ENCODE measurements at places on chromosomes 7 and 10.

DNA sequence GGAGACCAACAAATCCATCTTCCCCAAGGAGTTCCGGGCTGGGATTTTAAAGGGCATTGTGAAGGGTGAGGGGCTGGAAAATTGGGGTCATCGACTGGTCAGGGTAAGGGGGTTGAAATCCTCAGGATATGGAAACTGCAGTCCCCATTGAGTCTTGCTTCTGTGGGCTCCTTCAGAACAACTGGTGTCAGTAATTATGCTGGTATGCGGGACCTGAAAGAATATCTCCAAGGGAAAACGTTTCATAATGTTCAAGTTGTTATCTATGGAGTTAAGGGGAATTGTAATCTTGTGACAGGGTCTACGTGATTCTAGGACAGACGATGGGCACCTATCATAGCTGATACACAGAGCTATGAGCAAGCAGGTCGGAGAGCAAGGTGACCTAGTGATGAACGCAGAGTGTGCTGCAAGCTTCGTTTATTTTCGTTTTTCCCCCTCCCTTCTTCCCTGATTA, 494 bp upstream of the RHBDD2 start:
- DNase-seq = peak; percentile 66

GRCh38 chr7:41567731-41568114, 135.2 kb downstream of the INHBA start:
- no peak for DNase-seq

DNA sequence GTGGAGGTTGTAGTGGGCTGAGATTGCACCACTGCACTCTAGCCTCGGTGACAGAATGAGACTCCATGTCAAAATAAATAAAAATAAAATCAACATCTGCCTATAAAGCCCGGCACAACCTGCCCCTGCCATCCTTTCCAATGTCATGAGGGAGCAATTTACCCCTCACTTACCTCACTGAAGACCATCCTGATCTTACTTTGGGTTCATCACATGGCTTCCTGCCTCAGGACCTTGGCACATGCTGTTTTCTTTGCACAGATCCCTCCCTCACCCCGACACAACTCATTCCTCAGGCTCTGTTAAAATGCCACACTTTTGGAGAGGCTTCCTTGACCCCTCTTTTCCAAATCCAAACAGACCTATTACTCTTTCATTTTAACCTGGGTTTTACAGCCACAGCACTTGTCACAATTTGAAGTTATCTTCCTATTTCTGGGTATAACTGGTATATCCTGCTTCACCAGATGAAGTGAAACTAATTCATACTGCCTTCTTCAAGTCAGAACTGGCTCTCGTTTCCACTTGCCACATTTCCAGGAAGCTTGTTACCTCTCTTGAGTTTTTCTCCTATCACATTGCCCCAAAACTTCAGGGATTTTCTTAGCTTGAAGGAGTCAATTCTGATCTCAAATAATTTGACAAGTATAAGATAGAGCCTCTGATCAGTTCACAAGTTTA, 69.3 kb upstream of the PARD3 start:
- DNase-seq = no peak

DNA sequence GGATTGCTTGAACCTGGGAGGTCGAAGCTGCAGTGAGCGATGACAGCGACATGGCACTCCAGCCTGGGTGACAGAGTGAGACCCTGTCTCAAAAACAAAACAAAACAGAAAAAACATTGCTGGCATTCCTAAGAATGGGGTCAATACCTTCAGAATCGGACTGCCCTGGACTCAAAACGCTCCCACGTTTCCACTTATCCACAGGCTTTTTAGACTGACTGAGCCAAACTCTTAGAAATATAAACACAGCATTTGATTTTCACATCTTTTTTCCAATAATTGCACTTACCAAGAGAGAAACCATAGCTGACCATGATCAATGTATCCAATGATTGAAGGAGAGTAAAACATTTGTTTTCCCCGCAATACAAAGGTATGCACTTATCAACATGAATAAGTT, 59.5 kb upstream of the CUX1 start:
- no peak for DNase-seq

- DNase-seq = no peak
Measured at GRCh38 chr7:123665157-123665556, 9.5 kb downstream of the LMOD2 start.

- DNase-seq = no peak
Measured at GRCh38 chr7:46150202-46150601, 229.1 kb upstream of the IGFBP3 start.

GRCh38 chr7:18659746-18660145, 164.2 kb downstream of the HDAC9 start:
- no peak for DNase-seq

- peak; percentile 31 for DNase-seq
Measured at GRCh38 chr10:68992636-68993440, 4.2 kb downstream of the KIFBP start.

GRCh38 chr10:7165500-7166177, 245.2 kb downstream of the SFMBT2 start:
- DNase-seq = no peak

GRCh38 chr7:64686493-64687184, 20.7 kb downstream of the ZNF107 start:
- DNase-seq = no peak

DNA sequence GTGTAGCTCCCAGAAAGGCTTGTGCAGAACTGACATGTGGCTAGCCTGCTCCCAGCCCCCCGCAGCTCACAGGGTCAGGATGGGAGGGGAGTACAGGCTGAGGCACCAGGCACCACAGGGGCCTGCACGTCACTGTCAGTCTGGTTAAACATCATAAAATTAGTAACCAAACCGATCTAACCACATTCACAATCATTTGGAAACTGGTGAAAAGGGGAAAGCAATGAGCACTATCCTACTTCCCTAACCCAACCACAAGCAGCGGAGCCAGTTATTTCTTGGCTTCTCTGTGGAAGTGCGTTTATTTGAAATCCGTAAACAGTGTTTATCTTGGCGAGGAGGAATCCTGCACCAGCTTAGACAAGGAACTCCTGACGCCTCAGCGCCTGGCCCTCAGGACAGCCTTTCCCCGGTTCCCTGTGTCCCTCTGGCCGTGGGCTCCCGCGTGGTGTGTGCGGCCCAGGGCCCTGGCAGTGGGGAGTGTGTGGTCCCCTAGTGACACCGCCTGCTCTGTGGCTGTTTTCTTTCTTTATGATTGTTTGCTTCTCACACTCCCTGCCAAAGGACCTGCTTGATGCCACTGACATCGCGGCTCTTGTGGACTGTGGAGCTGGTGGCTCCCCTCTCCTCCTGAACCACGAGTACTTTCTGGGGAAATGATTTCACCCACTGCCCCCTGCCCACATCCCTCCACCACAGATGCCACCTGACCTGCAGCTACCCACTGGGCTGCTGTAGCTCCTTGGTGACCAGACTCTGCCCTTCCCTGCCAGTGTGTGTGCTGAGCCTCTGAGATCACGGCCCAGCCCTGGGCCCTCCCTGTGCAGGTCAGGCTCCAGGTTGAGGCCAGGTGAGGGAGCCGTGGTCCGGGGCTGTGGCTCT, 38.0 kb downstream of the INPP5A start:
- DNase-seq = peak; percentile 44

GRCh38 chr10:57844387-57844998, 423.2 kb downstream of the IPMK start:
- DNase-seq = no peak
